Daoy (cell line): ENCODE measurements at places on chromosomes 5 and 9.
A peak's percentile ranks its signal among the peaks of the same experiment; 100 is the strongest.

DNA sequence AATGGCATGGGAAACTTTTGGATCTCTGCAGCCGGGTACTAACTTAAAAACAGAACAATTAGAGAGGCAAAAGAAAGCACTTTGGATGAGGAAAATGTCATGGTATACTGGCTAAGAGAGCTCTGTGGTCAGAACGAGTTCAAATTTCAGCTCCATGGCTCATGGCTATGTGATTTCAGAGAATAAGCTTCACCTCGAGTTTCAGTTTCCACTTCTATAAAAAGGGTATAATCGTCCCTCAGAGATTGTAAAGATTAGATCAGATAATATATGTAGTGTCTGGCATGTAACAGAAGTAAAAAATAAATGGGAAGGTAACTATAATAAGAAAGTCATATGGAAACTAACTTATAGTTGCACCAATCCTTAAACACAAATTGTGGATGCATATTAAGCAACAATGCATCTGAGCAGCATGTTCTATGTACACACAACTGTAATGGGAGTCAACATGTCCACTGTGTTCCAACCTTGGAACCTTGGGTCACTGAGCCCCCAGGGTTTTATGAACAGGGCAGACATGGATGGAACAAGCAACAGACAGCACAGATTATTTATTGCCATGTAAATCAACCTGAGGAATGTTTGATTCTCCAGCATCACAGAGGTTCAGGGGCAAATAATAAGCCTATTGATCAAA is 145.4 kb downstream of the MAPKAP1 start:
- DNase-seq, result no peak

DNA sequence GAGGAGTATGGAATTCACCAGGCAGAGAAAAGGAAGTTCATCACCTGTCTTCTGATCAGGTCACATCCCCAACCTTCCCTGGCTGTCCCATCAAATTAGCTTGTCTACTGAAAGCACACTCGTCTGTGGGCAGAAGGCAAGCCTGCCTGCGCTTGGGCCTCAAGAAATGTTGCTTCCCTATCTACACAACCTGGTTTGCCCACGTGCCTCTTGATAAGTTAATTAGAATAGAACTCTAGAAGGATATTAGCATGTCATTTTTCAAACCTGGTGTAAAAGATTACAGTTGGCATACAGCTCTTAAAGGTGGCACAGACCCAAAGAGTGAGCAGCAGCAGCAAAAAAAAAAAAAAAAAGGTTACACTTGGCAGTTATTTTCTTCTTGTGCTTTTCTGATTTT is 5.1 kb downstream of the TTC23L start:
- DNase-seq, result no peak

DNA sequence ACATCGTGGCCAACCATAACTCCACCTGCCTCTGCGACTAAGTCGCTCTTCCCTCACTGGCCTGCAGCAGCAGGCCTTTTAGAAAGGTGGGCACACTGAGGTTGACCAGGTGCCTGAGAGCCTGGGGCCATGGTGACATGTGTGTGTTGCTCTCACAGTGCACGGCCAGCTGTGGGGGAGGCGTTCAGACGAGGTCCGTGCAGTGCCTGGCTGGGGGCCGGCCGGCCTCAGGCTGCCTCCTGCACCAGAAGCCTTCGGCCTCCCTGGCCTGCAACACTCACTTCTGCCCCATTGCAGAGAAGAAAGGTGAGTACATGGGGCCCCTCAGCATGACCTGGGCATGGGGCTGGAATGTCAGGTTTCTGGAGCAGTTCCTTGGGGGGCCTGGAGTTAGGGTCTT is 104.5 kb upstream of the ICE1 start:
- DNase-seq, result no peak

DNA sequence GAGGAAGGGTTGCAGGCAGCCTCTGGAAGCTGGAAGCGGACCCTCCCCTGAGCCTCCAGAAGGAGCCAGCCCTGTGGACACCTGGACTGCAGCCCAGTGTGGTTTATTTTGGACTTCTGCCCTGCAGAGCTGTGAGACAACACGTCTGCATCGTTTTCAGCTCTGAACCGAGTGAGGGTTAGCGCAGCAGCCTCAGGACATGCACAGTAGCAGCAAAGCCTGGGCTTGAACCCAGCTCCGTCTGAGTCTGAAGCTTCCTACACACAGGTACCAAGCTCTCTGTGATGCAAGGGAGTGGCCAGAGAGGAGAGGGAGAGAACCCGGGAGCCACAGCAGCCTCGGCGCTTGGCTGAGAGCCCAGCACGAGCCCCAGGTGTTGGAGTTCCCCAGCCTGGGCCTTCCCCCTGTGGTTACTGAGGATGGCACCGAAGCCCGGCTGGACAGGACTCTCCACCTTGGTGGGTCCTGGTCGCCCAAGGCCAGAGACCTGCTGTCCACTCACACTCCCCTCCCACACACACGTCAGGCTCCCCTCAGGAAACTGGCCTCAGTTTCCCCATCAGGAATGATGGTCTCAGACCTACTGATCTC is 128.2 kb downstream of the OLFM1 start:
- DNase-seq, result peak; percentile 80

GRCh38 chr5:73039082-73039481 is 81.3 kb upstream of the TMEM171 start:
- DNase-seq, result no peak

GRCh38 chr9:129334105-129334935 is 156.3 kb upstream of the IER5L start:
- no peak for DNase-seq

GRCh38 chr5:134019636-134020035 is 14.9 kb upstream of the VDAC1 start:
- DNase-seq, result no peak

GRCh38 chr9:69120380-69121154 is 53.5 kb upstream of the TJP2 start:
- peak; percentile 41 for DNase-seq

DNA sequence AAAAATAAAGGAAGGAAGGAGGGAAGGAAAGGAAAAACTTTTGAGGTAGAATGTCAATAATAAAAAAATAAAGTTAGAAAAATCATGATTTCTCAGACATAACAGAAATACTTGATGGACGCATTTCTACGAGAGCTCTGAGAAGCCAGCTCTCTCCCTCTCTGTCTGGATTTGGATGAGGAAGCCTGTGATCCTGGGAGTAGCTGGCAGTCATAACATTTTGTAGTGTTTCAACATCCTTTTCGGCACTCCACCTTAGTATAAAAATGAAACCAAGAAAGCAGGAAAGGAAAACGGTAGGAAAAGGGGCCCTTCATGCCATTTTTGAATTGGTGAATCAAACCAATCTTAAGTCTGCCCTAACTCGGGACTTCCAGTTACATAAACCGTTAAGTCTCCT is 321.3 kb downstream of the EPB41L4A start:
- peak; percentile 23 for DNase-seq

DNA sequence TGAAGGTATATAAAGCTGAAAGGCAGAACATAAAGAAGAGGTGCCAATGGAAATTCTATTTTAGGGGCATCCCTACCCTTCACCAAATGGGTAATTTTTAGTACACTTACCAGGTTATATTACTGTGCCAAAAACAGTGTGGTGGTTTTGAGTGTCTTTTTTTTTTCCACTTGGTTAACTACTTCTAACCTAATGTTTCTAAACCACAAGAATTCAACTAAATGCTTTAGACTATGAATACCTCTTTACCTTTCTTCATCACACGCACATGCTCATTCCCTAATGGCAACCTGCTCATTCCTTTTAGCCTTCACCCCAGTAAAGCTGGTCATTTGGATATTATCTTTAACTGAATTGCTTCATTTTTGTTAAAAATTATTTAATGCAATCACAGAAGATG is 215.6 kb downstream of the PIK3R1 start:
- no peak for DNase-seq

DNA sequence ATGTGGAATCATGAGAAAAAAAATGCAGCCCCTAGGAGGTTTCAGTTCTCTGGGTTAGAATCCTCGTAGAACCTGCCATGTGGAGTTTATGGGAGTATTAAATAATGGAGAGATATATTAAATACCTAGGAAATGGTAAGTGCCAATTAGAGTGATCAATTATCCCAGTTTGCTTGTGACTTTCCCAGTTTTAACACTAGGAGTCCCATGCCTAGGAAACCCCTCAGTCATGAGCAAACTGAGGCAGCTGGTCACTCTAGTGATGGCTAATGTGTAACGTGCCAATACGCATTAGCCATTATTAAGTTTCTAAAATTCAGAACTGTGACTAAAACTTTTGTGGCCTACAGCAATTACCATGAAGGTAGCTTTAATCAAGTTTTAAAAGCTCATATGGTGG is 720.6 kb downstream of the TAF11L14 start:
- DNase-seq, result no peak

GRCh38 chr5:72015103-72015548 is 92.1 kb upstream of the MAP1B start:
- peak; percentile 84 for DNase-seq

- no peak for DNase-seq
These were observed 54.5 kb downstream of the AK8 start for GRCh38 chr9:132823370-132824145.

GRCh38 chr5:56456002-56456401 is 222.9 kb upstream of the ANKRD55 start:
- no peak for DNase-seq

DNA sequence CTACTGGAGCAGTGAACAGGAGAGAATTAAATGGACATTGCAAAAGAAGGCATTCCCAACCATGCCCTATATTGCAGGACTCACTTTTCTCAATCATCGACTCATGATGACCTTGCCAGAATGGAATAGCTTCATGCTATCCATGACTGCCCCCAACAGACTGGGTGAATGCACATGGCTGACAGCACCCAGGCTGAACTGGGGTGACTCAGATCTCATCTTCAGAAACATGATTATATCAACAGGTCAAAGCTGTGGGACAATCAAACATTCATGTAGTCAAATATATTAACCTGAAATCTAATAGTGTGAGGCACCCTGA is 34.7 kb upstream of the MIER3 start:
- DNase-seq, result peak; percentile 10

GRCh38 chr5:153520137-153520536 is 29.7 kb downstream of the GRIA1 start:
- DNase-seq, result no peak

- no peak for DNase-seq
These were observed 98.5 kb downstream of the NR3C1 start for GRCh38 chr5:143304836-143305475.

DNA sequence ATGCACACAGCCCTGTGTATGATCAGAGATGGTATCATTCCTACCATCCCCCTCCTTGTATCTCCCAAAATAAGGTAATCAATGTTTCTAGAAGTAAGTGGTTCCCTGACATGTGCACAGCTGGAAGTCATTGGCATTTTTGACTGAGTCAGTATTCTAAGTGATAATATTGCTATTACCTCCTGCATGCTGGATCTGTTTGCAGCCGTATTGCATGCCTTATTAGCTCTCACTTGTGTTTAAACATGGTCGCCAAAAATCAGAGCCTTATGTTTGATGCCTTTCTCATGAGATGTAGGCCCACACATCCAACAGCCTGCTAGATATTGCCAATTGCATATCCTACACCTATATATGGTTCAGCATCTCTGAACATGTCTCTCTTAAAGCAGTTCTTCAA is 254.3 kb downstream of the CDH12 start:
- no peak for DNase-seq

- DNase-seq, result no peak
These were observed 42.8 kb upstream of the NR4A3 start for GRCh38 chr9:99778836-99779235.

- no peak for DNase-seq
These were observed 708 bp downstream of the SPOUT1 start for GRCh38 chr9:128828719-128829452.

DNA sequence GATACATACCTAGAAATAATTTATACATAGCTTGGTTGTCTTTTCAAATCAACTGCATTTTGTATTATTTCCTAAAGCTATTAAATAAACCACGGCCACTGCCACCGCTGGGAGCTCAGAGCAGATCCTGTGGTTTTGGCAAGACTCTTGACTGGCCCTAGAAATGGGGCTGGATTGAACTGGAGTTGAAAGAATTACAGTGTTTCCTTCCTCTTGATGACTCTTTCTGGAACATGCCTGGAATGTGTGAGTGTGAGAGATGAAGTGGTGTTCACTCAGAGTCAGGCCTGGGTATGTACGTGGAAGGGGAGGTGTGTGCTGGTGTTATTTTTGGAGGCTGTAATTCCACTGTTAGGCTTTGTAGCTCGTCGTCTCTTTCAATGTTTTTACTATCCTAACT is 45.9 kb downstream of the TEK start:
- DNase-seq, result peak; percentile 89

DNA sequence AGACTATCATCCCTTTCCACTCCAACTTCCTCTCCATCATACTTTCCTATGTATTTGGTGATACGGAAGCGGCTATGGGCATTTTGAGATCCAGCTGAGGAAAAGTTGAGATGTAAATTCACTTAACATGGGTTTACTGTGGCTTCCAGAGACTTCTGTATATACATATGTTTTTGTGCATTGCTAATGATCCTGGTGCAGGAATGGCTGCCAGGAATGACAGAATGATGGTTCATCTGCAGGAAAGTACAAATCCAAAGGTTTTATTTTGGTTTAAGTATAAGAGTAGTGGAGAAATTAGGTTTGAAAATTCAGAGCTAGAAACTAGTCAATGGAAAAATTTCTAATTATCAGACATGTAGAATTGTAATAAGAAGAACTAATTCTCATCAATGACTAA is 95.0 kb upstream of the PAM start:
- no peak for DNase-seq

- peak; percentile 95 for DNase-seq
These were observed 78.3 kb upstream of the TNFSF8 start for GRCh38 chr9:115008536-115009270.

GRCh38 chr5:158756871-158757270 is 342.8 kb downstream of the EBF1 start:
- DNase-seq, result no peak

- DNase-seq, result peak; percentile 67
These were observed 103.5 kb downstream of the NDUFAF2 start for GRCh38 chr5:61048534-61048933.

DNA sequence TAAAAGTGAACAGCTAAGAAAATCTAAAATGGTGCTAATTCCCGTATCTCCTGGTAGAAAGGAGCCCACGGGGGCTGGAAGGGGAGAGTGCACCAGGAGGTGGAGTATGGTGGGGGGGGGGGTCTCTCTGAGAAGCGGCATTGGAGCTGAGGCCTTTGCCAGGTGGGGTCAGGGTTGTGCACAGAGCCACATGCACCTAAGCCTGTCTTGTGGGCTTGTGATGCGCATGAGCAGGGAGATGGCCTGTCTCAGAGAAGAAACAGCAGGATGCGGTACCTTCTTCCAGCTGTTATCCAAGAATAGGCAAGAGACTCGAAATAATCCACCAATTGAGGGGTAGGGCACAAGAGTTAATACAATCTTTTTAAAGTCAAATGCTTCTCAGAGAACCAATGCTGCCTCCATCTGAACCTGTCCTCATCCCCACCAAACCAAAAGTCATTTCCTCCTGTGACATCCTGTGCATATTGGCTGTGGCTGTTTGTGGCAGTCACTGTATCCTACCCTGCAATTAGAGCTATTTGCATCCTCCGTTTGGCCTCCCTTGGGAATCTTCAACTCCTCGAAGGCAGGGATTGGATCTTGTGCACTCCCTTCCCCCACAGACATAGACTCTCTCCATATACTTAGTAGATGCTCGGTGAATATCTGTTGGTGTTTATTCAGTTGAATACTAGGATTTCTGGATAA is 45.4 kb downstream of the FGF1 start:
- DNase-seq, result no peak

GRCh38 chr5:79001471-79001870 is 16.4 kb upstream of the ARSB start:
- DNase-seq, result no peak

GRCh38 chr5:177378884-177379883 is 5.0 kb upstream of the SLC34A1 start:
- DNase-seq, result peak; percentile 69

GRCh38 chr9:137762414-137763061 is 115.0 kb upstream of the CACNA1B start:
- DNase-seq, result no peak
